ENCODE measurements at places on chromosomes 6 and 20. TPM values are rescaled to one million over a fixed set of nuclear protein-coding genes. Genes with fewer than 3 reads are reported as not detected.
A peak's percentile ranks its signal among the peaks of the same experiment; 100 is the strongest.

- DNase-seq, result no peak
These were observed 1.7 kb upstream of the TREM2 start for GRCh38 chr6:41164551-41165120.

GRCh38 chr6:5730585-5731263, 276.0 kb downstream of the NRN1 start:
- peak; percentile 18 for DNase-seq

DNA sequence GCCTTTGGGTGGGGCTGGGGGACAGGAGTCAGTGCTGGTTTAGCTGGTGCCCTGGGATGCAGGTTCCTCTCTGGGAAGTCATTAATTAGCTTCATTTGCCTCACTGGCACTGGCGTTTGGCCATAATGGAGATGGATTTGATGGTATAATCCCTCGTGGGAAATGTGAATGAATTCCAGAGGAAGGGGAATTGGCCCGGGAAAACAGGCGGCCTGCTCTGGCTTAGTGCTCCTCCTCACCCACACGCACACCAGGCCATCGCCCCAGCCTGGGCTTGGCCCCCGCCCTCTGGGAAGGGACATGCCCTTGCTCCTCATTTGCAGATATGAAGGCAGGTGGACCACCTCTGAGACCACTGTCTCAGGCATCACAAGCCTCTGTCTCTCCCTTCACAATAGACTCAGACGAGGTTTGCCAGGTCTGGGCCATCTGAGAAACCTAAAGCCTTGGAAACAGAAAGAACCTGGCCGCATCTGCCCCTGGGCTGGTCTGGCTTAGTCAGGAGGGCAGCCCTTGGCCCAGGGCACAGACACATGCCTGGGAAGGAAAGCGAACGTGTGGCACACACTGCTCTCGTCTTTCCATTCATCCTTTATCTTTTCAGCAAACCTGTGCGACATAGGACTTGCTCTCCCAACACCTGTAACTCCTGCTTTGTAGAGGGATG, 199.2 kb upstream of the CDH4 start:
- DNase-seq, result no peak

DNA sequence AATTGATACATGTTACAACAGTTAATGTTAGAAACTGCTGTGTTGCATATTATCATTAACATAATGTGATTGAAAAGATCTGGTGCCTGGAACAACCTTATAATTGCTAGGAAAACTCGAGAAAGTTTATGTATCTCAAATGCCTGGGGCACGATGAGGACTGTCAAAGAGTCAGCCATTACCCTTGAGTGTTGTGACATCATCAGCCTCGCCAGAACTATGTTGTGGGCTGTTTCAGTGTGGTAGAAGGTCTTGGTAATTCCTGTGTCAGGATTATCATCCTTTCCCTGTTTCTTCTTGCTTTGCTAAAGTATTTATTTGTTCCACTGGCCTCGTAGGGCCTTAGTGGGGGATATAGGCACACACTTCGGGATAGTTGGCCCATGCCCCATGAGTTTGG, 185.1 kb downstream of the DTNBP1 start:
- DNase-seq, result no peak

GRCh38 chr20:23445596-23446217, 6.2 kb downstream of the CSTL1 start:
- peak; percentile 63 for DNase-seq

DNA sequence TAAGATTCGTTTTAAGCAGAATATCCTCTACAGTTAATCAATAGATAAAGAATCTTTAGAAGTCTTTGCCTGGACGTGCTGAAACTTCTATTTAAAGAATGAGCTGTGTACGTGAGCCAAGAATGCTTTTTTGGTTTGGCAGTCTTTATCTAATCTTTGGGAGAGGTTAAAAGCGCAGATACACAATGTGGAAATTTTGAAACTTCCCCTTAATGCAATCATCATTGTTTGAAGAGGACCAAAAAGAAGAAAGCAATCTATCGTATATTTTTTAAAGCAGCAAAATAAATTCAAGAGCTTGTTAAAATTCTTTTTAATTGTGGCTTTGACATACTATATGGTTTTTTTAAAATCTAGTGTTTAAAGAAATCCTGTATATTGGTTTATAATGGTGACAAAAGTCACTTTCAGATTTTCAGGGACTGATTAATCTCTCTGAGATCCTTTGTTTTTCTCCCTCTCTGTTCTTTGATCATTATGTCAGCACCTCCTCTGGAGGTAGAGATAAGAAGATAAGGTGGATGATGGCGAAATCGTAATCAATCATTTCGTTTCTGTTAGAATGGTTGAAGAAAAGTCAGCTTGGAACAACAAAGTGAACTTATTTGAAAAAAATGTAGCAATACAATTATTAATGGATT, 92.1 kb upstream of the FAM184A start:
- DNase-seq, result no peak

Gene DZANK1
- 1.7 TPM for total RNA-seq

Gene LST1
- not detected for total RNA-seq

Gene BMP2
- not detected for total RNA-seq

Data from A172 (cell line).